ENCODE measurements at places on chromosomes 5 and 9.

- DNase-seq: no peak
Measured at GRCh38 chr9:128891321-128892220, 9.6 kb downstream of the LRRC8A start.

DNA sequence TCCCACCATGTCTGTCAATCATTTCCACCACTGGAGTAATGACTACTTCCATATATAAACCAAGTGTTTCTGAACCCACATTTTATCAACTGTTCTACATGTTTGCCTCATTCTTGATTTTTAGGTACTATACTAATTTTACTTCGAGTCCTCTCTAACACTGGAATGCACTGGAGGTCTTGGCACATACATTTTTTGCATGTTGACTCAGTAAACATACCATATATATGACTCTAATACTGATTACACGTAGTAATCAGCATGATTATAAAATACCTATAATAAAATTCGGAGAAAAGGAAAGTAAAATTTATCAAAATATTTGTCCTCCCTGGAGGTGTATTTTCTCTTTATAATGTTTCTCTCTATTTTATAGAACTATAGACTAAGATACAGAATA, 621.7 kb upstream of the NUDT12 start:
- DNase-seq: no peak

GRCh38 chr9:124813501-124814163, 36.7 kb downstream of the OLFML2A start:
- DNase-seq: no peak

DNA sequence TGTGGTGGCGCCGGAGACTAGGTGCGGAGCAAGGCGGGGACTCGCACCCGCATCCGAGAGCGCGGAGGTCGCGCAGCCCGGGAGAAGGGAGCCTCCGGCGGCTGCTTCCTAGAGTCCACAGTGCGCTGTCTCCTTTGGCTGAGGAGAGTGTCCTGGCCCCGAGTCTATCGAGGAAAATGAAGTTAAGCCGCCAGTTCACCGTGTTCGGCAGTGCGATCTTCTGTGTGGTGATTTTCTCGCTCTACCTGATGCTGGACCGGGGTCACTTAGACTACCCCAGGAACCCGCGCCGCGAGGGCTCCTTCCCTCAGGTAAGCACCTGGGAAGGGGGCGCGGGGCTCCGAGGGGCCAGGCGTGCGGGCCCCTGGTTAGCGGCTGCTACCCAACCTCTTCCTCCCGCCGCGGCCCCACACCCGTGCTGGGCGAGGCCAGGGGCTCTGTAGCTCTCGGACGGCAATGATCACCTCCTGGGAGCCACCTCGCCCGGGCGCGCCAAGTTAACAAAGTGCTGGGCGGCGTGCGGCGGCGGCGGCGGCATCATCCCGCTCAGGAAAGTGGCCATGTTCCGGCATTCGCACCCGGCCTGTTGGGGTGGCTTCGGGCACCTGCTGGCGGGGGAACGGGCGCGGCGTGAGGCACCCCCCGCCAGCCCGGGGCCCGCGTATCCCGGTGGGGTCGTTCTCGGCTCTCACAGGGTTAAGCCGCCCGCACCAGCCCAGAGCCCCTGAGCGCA, 681 bp downstream of the MAN2A1 start:
- DNase-seq: peak; percentile 34

DNA sequence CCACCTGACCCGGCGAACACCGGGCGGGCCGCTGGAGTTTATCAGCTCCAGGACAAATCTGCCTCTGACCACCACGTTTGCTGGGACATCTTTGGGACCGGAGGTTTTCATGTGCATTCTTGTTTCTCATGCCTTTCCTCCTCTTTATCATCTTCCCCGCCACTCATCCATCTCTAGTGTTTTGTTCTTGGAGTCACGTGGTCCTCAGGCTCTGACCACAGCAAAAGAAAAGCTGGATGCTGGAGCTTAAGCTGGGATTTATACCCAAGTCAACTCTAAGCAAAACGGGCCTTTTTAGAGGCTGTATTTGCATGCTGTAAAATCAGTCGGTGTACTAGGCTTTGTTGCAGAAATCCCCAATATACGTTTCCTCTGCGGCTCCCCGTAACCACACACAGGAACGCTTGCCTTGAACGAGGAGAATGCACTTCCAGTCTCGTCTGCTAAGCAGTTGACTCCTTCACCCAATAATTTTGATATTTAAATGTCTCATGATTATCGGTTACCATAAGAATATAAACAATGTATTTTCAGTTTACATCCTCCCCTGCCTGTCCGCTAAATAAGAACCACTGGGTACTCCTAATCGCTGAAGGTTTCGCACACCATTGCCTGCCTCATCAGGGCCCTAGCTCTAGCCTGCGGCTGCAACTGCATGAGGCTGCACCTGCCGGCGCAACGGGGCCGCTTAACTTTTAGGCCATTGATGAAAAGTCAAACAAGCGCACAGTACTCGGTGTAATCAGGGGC, 560 bp upstream of the NDUFS6 start:
- DNase-seq: peak; percentile 38

DNA sequence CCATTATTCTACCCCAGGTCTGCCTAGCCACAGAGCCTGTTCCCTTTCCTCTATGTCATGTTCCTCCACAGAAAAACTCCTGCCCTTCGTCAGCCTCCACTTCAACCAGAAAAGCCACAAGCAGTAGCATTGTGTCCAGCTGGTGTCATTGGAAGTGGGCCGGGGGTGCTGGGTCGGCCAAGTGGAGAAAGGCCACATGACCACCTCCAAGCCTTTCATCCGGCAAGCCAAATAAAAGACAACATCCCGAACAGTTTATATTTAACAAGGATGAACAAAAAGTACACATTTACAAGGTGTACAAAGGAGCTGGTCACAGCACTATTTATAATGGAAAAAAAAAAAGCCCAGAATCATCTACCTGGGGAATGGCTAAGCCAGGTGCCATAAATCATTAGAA, 16.1 kb upstream of the SPOCK1 start:
- DNase-seq: no peak

DNA sequence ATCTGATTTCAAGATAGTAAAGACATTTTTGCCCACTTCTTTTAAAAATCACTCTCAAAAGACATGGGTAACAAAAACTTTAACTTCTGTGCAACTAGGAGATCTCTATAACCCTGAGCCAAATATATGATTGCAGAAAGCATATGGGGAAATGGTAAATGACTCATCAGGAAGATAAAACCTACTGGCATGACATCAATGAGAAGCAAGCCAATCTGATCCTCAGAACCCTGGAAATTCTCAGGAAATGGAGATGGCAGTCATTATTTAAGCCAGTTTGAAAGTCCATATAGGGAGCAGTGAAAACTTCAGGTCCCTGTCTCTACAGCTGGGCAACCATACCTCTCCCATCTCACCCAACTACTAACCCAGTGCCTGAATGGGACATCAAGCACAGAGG, 249.7 kb upstream of the NREP start:
- DNase-seq: no peak

DNA sequence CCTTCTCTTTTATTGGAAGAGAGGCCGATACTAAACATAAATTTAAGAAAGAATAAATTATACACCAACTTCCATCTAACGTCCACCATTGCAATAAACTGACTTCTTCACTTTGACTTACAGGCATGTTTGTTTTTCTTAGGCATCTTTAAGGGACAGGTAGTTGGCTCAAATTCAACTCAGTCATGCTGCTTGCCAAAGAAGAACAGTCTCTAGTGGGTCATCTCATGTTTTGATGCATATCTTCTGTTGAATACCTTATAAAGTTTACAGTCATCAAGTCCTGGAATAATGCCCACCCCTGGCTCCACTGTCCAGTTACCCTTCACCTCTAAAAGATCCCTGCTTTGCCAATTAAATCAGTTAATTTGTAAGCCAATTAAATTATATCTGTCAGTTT, 328.2 kb upstream of the GRAMD2B start:
- no peak for DNase-seq

GRCh38 chr5:24906689-24907088, 261.9 kb upstream of the CDH10 start:
- no peak for DNase-seq

DNA sequence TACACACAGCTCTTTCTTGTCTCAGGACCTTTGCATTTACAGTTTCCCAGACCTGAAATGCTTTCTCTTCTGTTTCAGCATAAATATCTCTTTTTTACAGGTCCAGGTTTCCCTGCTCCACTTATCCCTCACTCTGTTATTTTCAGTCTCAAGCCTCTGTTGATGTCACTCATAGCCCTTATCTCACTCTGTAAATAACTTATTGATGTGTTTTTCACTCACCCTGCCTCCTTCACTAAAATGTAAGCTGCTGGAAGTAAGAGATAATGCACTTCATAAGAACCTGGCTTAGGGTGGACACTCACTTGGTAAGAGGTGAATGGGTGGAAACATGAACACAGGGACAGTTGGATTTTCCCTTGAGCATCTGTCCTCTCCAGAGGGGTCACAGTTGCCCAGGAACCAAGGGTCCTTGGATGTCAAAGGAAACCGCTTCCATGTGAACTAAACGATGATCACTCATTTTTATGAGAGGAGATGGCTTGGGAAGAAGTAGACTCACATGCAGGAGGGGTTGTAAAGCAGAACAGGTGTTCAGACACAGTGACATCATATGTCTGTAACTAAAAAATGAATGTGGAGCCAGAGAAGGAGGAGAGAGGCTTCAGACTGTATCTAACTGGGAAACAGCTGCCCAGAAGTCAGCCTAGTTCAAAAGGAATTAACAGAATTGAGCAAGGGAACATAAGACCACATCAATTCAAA, 5.5 kb upstream of the HTR4 start:
- DNase-seq: no peak

GRCh38 chr5:14495301-14495700, 86.3 kb upstream of the OTULINL start:
- DNase-seq: no peak

DNA sequence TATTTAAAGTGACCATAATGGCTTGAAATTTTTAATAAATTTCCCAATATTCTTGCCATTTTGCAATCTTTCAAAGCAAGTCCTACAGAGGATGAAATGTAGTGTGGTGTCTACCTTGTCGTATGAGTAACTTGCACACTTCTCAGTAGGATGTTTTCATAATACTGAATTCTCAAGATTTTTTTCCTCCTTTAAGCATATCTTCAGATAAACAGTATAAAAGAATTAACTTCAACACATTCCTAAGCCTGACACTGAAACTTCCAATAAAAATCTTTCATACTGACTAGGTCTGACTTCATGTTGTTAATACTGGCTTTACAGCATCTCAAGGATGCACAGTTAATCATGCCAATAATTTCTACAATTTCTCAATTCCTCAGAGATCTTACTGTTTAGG, 62.0 kb downstream of the DROSHA start:
- DNase-seq: no peak

GRCh38 chr9:2583308-2584013, 38.1 kb upstream of the VLDLR start:
- DNase-seq: no peak

DNA sequence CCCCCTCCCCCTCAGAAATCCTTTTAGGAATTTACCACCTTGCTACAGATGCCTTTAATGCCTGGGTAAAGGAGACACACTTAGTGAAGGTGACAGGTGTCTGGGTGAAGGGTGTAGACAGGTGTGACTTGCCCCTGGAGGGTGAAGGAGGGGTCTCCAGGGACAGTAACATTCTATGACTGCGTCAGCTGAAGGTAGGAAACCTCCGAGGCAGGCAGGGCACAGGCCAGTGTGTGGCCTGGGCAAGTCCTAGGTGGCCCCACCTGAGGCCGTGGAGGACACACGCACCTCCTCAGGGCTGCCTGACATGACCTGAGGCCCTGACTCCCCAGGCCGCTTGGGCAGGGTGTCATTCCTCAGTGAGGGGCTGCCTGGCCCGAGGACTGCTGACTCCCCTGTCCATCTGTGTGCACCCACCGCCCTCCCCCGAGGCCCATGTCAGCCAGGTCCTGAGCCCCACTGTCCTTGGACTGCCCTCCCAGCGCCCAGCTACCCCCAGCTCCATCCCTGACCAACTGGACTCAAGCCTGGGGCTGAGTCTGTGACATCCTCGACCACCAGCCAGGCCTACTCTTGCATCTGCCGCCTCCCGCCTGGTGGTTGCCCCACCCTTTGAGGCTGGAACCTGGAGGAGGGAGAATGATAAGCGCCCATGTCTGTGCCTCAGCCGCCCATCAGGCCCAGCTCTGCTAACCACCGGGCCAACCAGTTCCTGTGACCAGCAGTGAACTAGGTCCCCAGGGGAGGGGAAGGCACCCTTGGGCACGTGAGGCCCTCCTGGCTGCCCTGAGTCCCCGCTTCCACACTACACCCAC, 18.4 kb downstream of the CARD19 start:
- no peak for DNase-seq

GRCh38 chr9:20441711-20442423, 180.4 kb downstream of the MLLT3 start:
- DNase-seq: no peak

- DNase-seq: no peak
Measured at GRCh38 chr5:9347541-9348295, 198.2 kb downstream of the SEMA5A start.

DNA sequence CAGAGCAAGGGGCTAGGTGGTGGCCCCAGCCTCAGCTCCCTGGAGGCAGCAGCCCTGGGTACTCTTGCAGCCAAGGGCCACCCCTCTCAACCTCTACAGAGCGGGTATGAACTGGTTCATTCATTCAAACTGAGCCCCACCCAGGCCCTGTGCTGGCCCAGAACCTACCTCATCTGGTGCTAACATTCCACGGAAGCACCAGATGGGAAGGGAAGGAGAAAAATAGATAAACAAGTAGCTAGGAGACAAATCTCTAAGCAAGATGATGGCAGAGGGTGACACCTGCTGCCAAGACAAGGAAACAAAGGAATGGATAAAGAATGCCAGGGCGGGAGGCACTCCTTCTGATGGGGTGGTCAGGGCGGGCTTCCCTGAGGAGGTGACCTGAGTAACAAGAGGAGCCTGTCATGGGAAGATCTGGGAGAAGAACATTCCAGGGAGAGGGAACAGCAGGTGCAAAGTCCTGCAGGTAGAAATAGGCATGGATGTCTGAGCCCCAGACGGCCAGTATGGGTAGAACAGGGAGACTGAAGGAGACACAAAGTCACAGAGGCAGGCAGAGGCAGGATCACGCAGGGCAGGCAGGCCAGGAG, 6.1 kb downstream of the ST6GALNAC4 start:
- DNase-seq: no peak

DNA sequence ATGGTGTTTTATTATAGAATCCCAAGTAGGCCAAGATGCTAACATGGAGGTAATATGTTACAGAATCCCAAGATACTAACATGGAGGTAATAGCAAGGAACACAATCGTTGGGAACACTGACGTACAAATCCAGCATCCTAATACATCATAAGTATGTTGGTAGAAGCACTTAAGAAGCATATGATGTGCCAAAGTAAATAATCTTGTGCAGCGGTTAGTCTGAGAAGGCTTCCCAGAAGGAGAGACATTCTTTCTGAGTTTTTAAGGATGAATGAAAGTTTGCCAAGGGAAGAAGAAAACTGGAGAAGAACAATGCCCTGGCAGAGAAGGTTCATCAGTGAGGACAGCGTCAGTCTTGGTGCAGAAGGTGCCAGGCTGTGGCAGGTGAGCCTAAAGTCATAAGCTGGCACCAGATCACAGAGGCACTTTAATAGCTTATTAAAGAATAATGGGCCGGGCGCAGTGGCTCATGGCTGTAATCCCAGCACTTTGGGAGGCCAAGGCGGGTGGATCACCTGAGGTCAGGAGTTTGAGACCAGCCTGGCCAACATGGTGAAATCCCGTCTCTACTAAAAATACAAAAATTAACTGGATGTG, 294.5 kb upstream of the PIK3R1 start:
- no peak for DNase-seq
